ENCODE measurements at places on chromosomes 2 and 18.

DNA sequence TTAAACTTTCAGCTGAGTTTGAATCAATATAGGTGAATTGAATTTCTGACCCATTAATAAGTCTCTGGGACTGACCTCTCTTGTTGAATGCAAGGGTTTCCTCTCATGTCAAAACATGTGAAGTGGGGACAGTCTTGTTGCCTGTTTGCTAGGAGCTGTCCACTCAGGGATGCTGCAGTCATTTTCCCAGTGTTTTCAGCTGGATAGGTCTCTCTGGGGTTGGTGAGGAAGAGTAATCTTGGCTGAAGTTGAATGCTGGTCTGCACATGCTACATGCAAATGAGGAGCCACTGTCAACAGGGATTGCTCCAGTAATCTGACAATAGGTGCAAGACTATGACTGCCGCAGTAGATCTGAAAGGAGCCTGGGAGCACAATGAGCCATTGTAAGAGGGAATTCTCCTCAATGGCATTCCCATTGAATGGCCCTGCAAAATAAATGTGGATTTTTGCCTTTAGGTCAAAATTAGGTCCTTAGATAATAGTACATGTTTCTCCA, 34.1 kb upstream of the IL1RL1 start:
- DNase-seq, result no peak

- DNase-seq, result no peak
These were observed 1344.2 kb downstream of the LRP1B start for GRCh38 chr2:140786585-140786984.

DNA sequence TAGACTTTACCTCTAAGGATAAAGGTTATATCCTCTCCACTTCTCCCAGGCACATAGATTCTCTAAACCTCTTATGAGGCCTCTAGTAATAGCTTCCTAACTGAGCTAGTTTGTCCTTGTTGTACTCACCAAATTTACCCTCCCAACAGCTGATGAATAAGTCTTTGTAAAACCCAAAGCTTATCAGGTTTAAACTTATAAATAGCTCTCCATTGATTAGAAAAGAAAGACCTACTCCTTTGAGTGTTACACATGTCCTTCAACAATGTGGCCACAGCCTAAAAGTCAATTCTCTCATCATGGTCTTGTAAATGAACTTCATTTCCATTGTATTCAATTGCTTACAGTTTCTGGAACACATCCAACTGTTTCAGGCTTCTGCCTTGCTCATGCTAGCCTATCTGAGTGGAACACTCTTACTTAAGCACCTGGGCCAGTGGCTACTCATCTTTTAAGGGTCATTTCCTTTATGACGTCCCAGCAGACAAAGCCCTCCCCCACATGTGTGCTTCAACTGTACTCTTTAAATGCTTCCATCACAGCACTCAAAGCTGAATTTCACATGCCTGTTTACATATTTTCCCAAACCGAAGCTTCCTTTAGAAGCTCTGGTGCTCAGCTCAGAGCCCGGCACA, 131.6 kb downstream of the CDH2 start:
- no peak for DNase-seq

GRCh38 chr18:67362906-67363305, 153.6 kb downstream of the DSEL start:
- no peak for DNase-seq

- DNase-seq, result no peak
These were observed 35.7 kb upstream of the GPR155 start for GRCh38 chr2:174522553-174522952.

DNA sequence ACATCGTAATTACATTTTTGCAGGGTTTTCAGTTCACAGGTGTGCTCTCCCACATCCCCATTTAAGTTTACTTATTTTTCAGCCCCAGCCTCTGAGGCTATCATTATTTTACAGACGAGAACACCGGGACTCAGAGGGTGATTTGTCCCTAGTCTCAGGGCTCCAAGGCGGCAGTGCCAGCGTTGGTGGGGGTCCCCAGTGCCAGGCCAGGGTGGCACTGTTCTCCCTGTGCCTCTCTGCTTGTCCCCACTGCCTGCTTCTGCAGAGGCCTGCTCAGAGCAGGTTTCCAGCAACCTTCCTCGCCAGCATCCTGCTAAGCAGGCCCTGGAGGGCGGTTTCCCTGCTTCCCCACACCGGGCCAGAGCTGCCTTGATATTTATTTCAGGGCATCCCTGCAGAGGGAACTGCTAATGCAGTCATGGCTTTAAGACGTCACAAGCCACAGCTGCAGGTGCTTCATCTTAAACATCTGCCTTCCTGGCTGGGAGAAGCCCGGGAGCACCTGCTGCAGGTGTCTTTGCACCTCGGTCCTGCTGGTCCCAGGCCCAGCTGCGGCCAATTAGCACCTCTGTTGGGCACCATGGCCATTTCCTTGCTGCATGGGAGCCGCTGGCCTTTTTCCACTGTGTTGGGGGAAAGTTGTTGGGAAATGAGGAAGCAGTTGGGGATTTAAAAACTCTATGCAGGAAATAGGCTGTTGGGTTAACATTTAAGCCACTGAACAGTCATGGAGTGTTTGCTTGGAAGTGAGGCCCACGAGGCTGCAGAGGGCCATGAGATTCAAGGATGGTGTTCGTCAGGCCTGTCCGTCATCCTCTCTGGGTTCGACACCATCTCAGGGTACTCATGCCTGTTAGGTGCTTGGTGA, 22.8 kb downstream of the HPCAL1 start:
- no peak for DNase-seq

DNA sequence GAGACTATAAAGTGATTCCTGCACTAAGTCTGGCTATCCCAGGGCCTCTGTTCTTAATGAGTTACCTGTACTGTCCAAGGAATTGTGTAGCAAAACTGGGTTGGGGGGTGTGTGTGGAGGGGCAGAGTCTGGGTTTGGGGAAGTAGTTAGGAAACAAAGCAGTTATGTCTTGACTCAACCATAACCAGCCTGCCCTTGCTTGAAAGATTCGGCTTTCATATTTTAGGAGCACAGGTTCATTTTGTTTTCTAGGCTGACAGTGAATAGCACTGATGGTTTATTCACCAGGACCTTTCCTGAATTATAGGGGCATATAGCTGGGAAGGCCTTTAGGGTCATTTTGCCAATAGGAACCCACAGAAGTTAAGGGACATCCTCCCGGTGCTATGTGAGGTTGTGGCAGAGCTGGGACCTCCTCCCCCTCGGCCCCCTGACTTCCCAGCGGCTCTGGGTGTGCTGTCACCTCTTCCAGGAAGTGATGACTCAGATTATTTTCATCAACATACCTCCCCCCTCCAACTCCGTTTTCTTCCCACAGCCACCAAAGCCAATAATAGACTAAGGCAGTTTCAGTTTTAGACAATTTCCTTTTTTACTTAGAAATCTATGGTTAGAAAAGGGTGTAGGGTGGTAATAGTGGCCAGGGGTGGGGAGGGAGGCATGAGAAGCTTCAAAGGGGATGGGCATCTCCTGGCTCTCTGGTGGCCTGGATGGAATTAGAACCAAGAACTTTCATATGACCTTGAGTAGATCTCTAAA, 44.8 kb downstream of the SETBP1 start:
- DNase-seq, result no peak

DNA sequence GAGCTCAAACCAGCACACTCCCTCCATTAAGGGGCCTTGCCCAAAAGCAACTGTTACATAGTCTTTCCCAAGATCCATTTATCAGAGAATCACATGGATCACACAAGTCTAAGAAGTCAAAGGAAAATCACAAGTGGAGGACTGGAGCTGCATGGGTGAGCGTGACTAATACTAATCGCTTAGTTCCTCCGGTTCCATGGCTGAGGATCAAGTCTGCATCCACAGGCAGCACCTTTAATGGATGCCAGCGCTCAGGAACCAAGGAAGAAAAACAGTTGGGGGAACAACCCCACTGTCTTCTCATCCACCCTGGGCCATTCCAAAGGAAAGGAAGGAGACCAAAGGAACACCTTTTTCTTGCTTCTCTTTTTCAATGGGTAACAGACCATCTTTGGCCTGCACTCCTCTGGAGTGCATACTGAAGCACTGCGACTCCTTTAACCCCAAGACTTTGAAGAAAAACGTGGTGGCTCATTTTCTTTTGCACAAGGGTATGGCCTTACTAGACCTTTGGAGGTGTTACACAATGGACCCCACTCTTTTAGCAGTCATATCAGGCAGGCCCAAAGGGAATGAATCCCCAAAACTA, 9.2 kb upstream of the WDR33 start:
- DNase-seq, result no peak

DNA sequence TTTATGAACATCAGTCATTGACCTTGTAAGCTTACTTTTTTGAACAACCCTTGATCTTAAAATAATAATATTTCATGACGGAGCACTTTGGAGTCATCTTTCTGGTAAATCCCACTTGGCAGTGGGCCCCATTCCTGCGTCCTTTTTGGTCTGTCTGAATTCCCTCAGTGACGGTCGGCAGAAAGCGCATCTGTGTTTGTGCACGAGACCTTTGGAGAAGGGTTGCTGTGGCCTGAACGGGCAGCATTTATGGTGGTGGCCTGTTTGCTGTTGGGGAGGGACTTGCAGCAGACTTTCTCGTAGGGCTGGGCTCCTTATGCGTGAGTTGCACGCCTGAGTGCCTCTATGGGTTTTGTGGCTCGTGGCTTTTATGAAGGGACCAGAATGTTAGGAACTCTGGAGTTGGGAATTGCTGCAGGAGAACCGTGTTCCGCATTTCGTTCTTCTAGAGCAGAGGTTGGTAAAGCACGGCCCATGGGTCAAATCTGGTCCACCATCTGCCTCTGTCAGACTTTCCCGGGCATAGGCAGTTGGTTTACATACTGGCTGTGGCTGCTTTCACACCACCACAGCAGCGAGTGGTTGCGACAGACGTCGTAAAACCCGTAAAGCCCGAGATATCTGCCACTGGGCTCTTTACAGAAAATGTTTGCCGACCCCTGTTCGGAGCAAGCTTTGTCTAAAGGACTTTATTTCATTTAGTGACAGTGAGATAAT, 30.8 kb downstream of the LPIN1 start:
- DNase-seq, result peak; percentile 79

GRCh38 chr2:103789381-103790095, 1027.7 kb downstream of the TMEM182 start:
- DNase-seq, result no peak

GRCh38 chr18:59242906-59243305, 22.9 kb downstream of the GRP start:
- no peak for DNase-seq

DNA sequence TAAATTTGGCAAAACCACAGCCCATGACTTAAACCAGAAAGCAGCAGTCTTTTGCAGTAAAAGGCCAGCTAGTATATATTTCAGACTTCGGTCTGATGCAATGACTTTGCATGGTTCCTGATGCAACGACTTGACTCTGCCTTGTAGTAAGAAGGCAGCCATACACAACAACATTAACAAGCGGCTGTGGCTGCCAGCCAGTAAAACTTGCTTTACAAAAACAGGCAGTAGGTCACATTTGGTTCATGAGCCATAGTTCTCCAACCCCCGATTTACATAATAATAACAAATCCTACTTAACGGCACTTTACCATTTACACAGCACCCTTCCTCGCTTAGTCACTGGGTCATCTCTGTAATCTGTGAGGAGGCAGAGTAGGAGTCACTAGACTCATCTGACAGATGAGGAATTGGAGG, 410.3 kb downstream of the LRATD1 start:
- DNase-seq, result no peak

DNA sequence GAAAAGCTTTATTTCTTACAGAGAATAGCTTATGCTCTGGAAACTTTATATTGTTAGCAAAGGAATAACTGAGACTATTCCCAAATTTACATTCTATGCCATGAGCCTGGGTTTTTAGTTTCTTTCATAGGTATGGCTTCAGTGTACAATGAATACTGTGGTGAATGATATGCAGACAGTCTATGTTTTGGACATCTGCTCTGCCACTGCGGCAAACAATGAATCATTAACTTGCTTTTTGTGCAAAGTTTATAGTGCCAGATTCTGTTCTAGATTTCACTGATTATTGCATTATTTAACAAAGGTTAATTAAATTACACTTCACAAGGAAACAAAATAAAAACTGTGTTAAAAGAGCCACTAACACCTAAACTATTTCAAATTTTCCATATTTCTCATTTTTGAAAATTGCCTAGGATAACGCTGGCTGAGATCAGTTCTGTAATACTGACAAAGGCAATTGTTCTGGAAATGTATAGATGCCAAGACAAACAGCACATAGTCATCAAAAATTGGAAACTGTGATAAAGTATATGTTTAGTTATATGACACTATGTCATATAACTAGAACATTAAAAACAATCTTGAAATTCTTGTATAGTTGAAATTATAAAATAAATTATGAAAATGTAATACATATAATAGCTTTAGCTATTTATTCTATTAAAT, 74.7 kb downstream of the ITSN2 start:
- DNase-seq, result no peak

DNA sequence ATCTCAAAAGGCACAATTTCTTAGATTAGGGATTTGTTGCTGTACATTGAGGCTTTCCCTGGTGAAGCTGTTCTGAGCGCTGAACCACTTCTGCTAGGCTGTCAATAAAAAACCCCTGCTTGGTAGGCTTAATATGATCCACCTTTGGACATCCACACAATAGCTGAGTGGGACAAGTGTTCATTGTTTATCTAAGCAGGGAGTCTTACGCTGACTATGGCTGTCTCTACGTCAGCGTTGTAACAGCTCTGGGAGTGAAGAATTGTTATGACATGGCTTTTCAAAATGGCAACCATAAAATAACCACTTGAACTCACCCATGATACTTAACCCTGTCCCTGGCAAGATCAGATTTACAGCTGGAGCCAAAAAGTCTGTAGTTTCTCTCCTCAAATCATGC, 111.5 kb upstream of the SULT1C3 start:
- no peak for DNase-seq

GRCh38 chr18:8615397-8616027, 6.3 kb downstream of the RAB12 start:
- DNase-seq, result no peak

- DNase-seq, result no peak
These were observed 108.6 kb upstream of the RNF152 start for GRCh38 chr18:62001396-62001795.

DNA sequence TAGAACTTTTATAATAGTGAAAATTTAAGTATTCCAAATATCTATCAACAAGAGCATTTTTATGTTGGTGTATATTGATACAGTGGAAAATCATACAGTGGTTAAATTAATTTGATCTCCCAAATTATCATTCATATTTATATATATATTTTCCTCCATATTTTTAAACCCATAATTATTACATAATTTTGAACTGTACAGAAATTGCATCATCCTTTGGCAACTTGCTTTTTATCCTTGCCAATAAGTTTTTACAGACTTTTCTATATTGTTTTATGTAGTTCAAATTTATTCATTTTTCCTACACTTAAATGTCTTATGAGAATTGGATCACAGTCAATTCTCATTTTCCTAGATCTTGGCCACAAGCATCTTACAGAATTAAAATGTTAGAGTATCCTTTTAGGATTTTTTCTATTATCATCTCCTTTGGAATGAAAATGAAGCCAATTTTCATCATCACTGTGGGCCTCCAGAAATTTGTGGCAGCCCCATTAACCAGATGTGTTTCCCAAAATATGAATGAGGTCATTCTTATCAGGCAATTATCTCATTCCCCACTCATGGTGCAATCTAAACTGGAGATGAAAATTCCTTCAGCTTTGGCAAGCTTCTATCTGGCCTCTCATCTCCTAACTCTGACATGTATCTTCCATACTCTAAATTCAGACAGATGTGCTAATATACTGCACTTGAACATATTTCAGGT, 94.2 kb upstream of the DLGAP1 start:
- no peak for DNase-seq

GRCh38 chr2:168091986-168092385, 155.4 kb downstream of the STK39 start:
- DNase-seq, result no peak

- DNase-seq, result no peak
These were observed 69.6 kb downstream of the KLHL29 start for GRCh38 chr2:23454501-23455120.

Data from vagina (tissue), 2 donors.